Activated T-cell treated with anti-CD3 and anti-CD28 coated beads, Interleukin-2, amount 50 U/mL, for 48 hours (primary cell): ENCODE measurements at places on chromosomes 3 and 15.

- DNase-seq = no peak
Observed at GRCh38 chr3:119550192-119550910, 9.1 kb downstream of the CD80 start.

DNA sequence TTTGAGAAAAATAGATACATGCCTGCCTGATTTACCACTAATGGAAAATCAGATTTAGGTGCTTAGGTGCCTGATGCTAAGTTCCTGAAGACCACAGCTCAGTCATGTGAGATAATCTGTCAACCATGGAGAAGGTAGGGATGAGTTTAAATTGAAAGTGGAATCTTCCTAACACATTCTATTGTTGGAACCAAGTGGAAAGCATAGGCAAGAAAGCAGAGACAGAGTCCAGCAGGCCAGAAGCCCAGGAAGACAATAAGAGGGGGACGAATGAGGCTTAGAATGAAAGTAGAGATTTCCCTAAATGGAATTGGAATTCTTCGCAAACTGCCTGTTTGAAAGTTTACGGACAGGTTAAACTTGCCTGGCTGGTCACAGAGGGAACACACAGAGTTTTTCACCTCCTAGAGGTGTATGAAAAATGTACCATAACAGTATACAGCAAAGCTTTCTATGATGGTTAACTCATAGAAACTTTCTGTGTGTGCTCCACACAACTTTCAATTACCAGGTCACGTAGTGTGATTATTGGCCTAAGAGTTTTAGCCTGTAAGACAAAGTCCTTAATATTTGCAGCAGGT is 453.8 kb upstream of the KCNMB2 start:
- DNase-seq = no peak

DNA sequence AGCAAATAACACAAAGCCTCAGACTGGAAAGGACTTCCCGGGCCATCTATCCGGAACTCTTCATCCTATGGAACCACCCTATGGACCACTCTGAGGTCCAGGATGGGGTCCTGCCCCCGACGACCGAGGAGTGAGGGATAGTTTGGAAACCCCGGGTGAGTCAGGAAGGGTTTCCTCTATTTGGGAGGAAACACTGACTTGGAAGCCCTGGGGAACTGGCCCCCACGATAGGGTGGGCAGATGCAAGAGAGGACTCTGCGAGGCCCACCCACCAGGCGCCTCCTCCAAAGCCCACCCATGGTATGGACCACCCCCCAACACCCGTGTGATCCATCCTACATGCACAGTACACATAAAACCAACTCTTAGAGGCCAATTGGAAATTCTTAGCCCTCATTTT is 69.4 kb downstream of the CPN2 start:
- no peak for DNase-seq

GRCh38 chr3:52109611-52110301 is 44.5 kb downstream of the POC1A start:
- no peak for DNase-seq

DNA sequence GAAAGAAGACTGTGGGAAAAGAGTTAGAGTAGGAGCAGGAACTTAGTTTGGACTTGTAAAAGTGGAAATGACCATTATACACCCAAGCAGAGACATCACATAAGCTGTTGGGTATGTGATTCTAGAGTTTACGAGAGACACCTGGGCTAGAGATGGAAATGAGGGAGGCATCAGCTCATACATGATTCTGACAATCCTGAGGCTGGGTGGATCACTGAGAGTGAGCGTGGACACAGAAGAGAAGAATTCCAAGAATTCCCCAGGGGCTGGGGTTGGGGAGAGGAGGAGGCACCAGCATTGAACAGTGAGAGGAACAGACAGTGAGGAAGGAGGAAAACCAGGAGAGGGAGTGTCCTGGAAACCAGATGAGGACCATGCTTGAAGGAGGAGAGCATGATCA is 113.5 kb downstream of the KCNAB1 start:
- DNase-seq = no peak

- DNase-seq = no peak
Observed at GRCh38 chr15:69120732-69121131, 39.7 kb upstream of the GLCE start.

GRCh38 chr3:3799173-3800079 is at the start of gene LRRN1:
TSS of gene LRRN1 (plus strand) at chr3:3799431. CDS start at chr3:3844642, 45,211 bp downstream.
- peak; percentile 73 for DNase-seq

GRCh38 chr3:52516509-52517195 is 17.0 kb downstream of the NT5DC2 start:
- DNase-seq = no peak

- DNase-seq = no peak
Observed at GRCh38 chr3:127368186-127369032, 80.6 kb upstream of the PRR20G start.

DNA sequence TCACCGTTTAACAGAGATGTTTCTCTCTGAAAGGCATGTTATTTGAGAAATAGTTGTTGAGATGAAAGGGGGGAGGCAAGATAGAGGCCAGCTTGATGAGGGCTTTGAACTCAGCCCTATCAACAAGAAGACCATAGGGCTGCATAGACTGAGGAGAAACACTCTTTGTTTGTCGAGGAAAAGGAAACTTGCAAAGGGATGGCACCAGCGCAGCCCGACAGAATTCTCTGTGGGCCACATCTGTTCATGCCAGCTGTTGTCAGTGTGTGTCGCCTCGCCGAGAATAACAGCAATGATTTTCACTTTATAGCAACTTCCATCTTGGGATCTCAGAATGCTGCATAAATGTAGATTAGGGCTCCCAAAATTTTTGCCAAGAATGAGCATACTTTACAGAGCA is 478.3 kb upstream of the TPRG1 start:
- no peak for DNase-seq

- DNase-seq = no peak
Observed at GRCh38 chr3:131711114-131711768, 208.5 kb upstream of the MRPL3 start.

DNA sequence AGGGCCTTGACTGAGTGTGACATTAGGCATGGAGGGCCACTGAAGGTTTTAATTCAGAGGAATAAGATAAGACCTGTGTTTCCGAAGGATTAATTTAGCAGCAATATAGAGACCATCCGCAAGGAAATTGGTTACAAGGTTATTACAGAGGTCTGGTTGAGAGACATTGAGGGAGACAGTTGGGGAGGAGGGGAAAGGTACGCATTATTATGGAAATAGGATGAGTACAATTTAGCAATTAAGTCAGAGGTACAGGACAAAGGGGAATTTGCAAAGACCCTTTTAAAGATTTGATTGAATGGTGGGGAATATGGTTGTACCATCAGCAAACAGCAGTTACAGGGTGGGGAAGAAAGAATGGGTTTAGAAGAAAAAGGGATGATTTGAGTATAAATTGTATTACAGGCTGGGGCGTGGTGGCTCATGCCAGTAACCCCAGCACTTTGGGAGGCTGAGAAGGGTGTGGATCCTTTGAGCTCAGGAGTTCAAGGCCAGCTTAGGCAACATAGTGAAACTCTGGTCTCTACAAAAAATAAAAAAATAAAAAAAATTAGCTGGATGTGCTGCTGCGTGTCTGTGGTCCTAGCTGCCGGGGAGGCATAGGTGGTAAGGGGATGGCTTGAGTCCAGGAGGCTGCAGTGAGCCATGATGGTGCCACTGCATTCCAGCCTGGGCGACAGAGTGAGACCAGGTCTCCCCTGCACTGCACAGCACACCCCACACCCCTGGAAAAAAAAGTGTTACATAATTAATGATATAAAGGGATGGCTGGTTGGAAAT is 11.3 kb downstream of the ARL8B start:
- no peak for DNase-seq

- DNase-seq = no peak
Observed at GRCh38 chr3:160210799-160211221, 14.4 kb upstream of the C3orf80 start.

GRCh38 chr15:87547470-87548181 is 708.9 kb downstream of the NTRK3 start:
- DNase-seq = no peak

DNA sequence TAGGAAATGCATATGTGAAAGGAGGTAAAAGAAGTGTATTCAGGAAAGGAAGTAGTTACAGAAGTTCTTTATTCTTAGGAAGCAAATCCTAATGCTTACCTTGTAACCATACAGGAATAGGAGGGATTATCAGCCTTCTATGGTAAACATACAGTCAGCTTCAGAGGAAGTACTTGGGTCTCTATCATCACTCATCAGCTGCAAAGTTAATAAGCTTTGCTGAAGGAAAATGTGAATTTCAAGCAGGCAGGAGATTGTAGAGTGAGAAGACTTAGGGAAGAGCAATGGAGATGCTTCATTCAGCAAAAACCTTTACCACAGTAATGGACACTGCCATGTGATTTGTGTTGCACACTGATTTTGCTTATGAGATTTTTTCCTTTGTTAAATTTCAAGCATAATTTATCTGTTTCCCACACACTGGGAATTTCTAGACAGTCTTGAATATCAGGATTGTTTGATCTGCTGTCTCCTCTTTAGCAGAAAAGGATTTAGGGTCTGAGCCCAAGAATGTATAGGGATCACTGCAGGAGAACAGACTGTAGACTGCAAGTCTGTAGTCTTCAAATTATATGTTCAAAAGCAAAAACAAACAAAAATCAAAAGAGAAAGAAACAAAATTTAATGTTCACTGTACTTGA is 150.8 kb downstream of the ZNF609 start:
- no peak for DNase-seq

DNA sequence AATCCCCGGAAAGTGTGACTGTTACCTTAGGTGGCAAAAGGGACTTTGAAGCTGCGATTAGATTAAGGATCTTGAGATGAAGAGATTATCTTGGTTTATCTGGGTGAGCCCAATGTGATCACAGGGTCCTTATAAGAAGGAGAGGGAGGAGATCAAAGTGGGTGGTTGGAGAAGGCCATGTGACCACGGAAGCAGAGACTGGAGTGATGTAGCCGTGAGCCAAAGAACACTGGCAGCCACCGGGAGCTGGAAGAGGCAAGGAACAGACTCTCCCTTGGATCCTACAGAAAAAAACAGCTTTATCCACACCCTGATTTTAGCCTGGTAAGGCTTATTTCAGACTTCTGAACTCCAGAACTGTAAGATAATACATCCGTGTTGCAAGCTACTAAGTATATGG is 29.9 kb downstream of the CRABP1 start:
- DNase-seq = no peak

DNA sequence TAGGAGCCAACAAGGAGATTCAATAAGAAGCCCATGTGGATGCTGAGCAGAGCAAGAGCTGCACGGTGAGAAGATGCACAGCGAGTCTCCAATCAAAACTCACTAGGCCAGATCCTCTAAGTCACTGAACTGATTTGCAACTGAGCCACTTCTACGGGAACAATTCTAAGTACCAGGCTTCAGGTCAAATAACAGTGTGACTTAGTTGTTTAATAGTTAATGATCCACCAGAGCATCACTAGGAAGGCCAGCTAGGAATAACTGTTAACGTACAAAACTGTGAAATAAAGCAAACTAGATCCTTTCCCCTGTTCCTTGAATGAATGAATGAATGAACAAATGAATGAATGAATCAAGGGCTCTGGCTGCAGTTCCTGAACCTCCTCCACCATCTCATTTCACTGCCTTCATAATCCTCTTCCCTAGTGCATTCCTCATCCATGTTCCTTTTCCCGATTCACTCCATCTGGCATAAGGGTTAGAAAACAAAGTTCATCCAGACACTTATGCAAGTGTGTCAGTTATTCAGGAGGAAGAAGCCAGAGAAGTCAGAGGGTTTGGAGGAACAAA is 59.7 kb downstream of the ATP8B4 start:
- DNase-seq = no peak

DNA sequence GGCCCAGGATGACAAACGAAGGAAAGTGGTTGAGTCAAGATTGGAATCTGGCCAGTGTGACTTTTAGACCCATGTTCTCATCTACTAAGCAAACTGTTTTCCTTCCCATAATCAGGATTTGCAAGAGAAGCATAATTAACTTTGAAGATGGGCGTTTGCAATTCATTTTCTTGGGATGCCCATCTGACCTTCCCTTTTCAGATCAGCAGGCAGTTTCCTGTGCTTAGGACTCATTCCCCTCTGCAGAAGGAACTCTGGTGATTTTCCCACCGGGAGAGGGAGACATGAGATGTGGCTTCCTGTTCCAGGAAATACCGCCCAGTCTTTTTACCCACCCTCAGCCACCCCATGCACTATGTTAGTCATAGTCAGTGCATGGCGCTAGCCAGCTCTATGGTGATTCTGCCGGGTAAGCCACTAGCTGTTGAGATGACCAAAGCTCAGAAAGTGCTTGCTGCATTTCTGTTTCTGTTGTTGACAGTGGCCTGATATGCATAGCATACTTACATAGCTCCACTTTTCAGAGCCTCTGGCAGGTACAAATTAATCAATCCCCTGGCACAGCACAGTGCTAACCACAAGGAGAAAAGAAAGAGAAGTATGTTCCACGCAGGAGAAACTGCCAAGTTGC is 129.4 kb downstream of the VGLL4 start:
- no peak for DNase-seq

- DNase-seq = no peak
Observed at GRCh38 chr3:12791430-12791829, 5.0 kb upstream of the CAND2 start.

- no peak for DNase-seq
Observed at GRCh38 chr3:24417730-24418129, 76.9 kb downstream of the THRB start.

- no peak for DNase-seq
Observed at GRCh38 chr15:29121907-29122306, 147.7 kb downstream of the NSMCE3 start.

GRCh38 chr3:138297059-138297607 is 32.5 kb downstream of the NME9 start:
- DNase-seq = peak; percentile 39

DNA sequence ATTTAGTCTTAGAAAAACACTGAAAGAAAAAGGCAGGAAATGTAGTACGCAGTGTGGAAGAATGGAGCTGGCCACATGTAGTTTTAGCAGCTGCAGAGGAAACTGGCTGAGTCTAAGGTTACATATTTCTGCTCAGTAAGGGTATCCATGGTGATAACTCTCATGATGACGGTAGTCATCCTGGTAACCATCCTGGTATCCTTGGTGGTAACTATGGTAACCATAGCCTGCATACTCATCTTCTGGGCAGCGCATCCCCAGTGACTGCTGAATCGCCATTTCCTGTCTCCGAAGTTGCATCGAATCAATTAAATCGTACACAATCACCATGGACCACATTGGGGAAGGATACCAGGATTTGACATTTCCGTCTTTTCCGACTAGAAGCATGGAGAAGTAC is 35.7 kb downstream of the CCDC80 start:
- no peak for DNase-seq

DNA sequence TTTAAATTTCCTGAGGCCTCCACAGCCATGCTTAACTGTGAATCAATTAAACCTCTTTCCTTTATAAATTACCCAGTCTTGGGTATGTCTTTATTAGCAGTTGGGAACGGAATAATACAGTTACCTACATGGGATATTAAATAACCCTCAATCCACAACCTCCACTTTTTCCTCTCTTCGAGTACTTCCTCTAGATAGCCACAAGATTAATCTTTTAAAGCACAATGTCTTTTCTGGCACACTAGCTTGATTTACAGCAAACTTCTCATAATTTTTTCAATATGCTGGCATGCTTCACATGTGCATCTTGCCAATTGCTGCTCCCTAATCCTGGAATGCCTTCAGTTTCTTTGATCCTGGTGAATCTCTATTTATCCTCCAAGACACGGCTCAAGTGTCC is 92.2 kb downstream of the P2RY1 start:
- no peak for DNase-seq

- no peak for DNase-seq
Observed at GRCh38 chr15:62068810-62069167, 2.0 kb downstream of the C2CD4A start.

GRCh38 chr3:80994767-80995166 is 766.7 kb downstream of the GBE1 start:
- DNase-seq = no peak

- DNase-seq = no peak
Observed at GRCh38 chr15:87707566-87708130, 548.9 kb downstream of the NTRK3 start.
